ENCODE measurements at places on chromosomes 5 and 9.

- DNase-seq: no peak
Observed at GRCh38 chr9:116368680-116369079, 215.1 kb downstream of the PAPPA start.

DNA sequence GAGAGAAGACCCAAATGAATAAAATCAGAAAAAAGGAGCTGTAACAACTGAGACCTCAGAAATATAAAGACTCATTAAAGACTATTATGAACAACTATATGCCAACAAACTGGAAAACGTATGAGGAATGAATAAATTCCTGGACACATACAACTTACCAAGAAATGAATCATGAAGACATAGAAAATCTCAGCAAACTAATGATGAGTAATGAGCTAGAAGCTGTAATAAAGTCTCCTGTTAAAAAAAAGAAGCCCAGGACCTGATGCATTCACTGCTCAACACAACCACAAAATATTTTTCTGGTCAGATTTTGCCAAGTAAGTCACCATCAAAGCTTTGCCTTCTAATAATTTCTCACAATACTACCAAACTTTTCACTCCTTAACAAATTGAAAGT is 666.7 kb downstream of the LRRC70 start:
- no peak for DNase-seq

DNA sequence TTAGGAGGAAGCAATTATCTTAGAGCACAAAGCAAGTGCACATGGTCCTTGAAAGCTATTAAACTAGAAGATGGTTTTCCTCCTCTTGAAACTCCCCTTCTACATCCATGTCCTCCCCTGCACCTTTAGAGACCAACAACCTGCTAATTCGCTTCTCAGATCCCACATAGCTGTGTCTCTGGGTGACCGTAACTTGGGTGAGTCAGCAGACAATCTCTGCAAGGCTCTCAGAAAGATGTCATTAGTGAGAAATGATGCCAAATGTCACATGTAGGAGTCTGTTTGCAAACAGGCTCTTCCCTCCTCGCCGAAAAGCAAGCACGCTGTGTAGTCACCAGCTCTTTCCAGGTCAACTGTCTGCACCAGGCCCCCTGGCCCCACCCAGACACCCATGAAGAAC is 291.8 kb downstream of the SLIT3 start:
- DNase-seq: no peak

- DNase-seq: no peak
Observed at GRCh38 chr5:74255692-74256392, 384.7 kb downstream of the ENC1 start.

DNA sequence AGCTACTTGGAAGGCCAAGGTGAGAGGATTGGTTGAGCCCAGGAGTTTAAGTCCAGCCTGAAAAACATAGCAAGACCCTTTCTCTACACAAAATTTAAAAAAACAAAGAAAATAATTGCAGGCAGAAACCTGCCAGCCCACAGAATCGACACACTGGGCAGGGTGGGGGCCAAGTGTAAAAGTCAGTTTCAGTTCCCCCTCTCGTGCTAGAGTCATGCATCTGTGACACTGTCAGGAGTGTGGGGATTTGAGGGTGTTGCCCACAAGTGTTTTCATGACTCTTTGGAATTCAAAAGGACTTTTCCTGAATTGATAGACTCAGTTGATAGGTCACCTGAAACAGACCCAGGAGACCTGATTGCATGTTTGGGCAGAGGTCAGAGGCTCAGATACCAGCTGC is 47.6 kb downstream of the PRRC2B start:
- no peak for DNase-seq

Measured in non-pigmented ciliary epithelial cell (primary cell).